SHP77 (cell line): ENCODE measurements at places on chromosomes 2 and 18.
A peak's percentile ranks its signal among the peaks of the same experiment; 100 is the strongest.

DNA sequence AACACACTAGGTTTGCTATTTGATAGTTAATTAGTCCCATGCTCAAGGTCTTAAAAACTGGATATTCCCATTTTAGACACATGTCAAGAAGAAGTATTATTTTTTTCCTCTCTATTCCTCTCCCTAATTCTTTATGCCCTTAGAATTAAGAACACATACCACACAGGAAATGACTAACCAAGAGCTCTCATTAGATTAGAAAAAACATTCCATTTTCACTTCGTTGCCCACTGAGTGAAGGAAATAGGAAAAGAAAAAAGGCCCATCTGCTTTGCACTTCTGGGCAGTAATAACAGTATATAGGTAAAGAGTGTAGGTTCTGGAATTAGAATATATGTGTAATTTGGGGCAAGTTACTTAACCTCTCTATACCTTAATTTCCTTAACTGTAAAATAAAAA lies 26.9 kb downstream of the ACADL start:
- DNase-seq, result no peak

DNA sequence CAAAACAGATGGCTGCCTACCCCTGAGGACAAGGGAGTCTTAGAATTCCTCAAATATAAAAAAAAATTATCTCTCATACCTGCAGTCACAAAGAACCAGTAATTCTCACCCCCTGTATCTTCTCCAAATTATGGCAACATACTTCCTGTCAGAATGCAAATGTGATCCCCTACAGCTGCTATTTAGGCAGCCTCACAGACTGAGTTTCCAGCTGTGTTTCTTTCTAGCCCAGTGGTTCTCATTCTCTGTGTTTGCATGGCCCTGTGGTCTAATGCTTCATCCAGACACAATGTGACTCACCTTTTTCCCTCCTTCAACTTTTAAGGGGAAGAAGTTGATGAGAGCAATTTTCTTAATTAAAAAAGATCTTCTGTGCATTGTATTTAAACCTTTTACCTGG lies 726.3 kb downstream of the TSN start:
- no peak for DNase-seq

- DNase-seq, result no peak
Observed at GRCh38 chr2:84373391-84373790, 85.7 kb downstream of the SUCLG1 start.

- no peak for DNase-seq
Observed at GRCh38 chr2:12340164-12340563, 376.6 kb upstream of the TRIB2 start.

- no peak for DNase-seq
Observed at GRCh38 chr2:10775021-10775780, 37.4 kb downstream of the PDIA6 start.

- peak; percentile 31 for DNase-seq
Observed at GRCh38 chr18:8982416-8983183, 119.9 kb upstream of the NDUFV2 start.

DNA sequence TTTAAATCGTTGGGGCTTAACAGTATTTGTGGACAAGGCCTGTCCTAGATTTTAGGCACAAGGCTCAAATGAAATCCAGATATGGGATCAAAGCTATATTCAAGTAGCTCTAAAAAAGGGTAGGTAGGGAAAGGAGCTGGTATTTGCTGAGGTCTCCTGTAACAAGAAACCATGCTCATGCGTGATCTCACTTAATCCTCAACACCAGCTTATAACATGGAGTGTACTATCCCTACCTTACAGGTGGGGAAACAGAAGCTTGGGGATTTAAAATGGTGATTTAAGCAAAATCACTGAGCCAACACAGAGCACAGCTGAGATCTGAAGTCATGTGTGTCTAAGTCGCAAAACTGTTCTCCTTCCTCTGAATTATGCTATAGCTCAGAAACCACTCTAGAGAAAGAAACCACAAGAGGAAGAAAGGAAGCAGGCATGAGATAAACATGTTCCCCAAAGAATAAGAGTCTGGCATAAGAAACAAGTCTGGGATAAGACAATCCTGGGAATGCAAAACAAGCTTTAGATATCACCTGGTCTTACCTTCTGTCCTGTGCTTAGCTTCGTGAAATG lies 43.1 kb downstream of the CYRIA start:
- no peak for DNase-seq

- no peak for DNase-seq
Observed at GRCh38 chr2:152005607-152006006, 93.2 kb downstream of the CACNB4 start.

DNA sequence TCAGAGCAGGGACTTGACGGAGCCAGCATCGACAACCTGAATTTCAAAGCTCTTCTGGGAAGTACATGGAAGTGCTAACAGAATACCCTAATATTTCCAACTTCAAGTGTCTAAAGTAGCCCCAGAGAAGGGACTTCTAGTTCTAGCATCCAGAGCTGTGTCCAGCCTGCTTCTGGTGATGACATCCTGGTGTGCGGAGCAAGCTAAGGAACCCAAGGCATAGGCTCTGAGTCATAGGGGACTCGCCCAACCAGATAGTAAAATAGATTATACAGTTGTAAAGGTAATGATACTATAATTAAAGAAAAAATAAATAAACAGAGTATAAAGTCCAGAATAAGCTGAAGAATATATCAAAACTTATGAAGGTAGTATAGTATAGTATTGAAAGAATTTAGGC lies 108.1 kb upstream of the SERPINE2 start:
- DNase-seq, result no peak

- DNase-seq, result peak; percentile 93
Observed at GRCh38 chr2:96832754-96833507, 10.9 kb downstream of the ANKRD23 start.

DNA sequence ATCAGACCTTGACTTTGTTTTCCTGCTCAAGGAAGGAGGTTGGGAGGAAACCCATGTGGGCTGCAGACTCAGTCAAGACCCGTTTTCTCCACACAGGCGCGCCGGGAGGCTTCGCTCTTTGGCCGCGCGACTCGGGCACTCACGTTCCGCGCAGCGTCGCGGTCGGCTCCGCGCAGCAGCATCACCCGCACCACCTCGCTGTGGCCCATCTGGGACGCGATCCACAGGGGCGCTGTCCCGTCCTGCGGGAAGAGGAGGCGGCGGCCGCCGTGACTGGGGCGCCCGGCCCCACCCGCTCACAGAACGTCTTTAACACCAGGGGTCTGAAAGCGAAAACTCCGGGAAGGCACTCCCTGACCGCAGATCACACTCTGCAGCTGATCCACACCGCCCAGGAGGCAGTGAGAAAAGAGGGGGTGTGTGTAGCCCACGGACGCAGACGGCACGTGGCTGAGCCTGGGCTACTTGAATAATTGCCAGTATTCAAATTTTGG lies 33.1 kb upstream of the NPC1 start:
- DNase-seq, result no peak

DNA sequence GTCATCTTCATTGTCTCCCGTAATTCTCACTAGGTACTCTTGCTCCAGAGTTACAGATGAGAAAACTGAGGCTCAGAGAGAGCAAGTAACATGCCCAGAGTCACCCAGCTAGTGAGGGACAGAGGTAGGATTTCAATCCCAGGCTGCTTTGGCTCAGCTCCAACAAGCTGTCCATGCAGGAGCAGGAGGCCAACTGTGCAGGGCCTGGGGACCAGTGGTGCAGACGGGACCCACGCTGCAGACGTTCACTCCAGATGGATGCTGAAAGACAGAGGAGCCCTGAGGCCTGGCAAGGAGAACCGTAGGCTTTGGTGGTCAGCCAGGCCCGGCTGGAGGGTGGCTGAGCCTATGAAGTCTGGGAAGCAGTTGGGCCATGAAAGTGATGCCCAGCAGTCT lies 102.6 kb downstream of the MCFD2 start:
- no peak for DNase-seq

DNA sequence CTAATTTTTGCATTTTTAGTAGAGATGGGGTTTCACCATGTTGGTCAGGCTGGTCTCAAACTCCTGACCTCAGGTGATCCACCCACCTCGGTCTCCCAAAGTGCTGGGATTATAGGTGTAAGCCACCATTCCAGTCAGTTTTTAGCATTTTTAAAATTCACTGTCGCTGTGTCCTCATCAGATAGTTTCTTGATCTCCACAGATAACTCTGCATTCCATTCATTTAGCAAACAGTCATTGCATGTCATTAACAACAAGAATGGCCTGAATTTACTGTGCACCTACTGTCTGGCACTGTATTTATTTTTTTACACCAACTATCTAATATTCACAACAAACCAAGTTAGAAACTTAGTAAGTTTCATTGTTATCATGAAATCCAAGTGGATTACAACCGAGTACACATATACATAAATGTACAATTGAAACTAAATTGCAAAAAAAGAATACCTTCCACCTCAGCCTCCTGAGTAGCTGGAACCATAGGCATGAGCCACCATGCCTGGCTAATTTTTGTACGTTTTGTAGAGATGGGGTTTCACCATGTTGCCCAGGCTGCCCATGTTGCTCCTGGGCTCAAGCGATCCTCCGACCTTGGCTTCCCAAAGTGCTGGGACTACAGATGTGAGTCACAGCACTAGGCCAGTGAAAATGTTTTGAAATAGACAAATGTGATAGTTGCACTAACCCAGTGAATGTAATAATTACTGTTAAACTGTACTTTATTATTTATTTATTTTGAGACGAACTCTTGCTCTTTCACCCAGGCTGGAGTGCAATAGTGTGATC lies 4.3 kb downstream of the MCEE start:
- DNase-seq, result no peak

DNA sequence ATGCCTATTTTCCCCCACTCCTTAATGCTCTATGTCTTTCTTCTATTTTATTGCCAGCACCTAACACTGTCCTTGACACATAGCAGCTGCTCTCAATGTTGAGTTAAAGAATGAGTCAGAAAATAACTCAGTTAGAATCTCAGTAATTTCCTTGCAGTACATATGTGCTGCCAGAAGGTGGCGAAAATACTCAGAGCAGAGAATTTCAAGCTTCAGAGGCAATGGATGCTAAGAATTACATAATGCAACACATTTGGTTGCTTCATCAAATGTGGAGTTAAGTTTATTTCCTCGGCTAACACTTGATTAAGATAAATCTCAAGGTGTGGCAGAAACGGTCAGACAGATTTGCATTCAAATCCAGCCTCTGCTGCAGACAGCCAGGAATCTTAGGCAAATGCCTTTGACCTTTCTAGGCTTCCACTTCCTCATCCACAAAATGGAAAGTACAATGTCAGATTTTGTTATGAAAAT lies 105.6 kb downstream of the VSNL1 start:
- peak; percentile 31 for DNase-seq

- no peak for DNase-seq
Observed at GRCh38 chr2:60499651-60500265, 53.7 kb downstream of the BCL11A start.

- no peak for DNase-seq
Observed at GRCh38 chr18:13934058-13934457, 18.7 kb upstream of the MC2R start.

GRCh38 chr2:222289278-222290160 lies 9.3 kb downstream of the PAX3 start:
- DNase-seq, result no peak

- no peak for DNase-seq
Observed at GRCh38 chr18:75531212-75531850, 103.8 kb upstream of the SMIM21 start.

- DNase-seq, result no peak
Observed at GRCh38 chr2:26619096-26619495, 22.1 kb downstream of the CIB4 start.

DNA sequence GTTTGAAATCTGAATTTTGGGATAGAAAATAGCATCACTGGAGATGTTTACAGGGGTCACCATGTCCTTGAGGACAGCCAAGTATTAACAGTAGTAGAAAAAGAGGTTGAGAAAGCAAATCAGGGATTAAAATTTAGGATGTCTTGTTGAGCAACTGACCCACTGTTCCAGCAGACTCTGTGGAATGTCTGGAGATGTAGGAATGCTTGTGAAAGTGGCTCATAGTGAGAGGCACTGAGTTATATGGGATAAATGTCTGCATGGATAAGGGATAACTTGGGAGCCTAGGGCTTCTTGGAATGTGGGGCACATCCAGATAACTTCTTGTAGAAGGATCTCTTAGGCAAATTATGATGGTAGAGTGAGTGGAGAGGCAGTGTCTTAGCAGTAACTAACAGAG lies 495.0 kb downstream of the TMX3 start:
- no peak for DNase-seq

DNA sequence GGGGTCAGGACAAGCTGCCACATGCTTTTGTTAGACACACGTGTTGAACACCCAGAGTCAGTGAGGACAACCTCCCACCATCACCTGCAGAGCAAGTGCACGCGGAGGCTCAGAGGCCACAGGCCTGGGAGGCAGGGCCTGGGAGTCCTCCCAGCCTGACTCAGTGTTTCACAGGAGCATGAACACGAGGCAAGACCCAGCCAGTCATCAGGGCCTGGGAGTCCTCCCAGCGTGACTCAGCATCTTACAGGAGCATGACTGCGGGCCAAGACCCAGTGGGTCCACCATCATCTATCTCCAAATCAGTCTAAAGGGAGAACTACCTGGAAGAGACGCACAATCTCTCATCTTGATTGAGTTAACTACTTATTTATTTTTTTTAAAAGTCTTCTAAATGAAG lies 112.6 kb upstream of the PXDN start:
- DNase-seq, result no peak

GRCh38 chr2:25797620-25798488 lies 80.4 kb downstream of the ASXL2 start:
- no peak for DNase-seq
